SHP77 (cell line): ENCODE measurements at places on chromosomes 12 and 14.

GRCh38 chr14:94691660-94692034 lies 78.3 kb downstream of the GSC start:
- no peak for DNase-seq

DNA sequence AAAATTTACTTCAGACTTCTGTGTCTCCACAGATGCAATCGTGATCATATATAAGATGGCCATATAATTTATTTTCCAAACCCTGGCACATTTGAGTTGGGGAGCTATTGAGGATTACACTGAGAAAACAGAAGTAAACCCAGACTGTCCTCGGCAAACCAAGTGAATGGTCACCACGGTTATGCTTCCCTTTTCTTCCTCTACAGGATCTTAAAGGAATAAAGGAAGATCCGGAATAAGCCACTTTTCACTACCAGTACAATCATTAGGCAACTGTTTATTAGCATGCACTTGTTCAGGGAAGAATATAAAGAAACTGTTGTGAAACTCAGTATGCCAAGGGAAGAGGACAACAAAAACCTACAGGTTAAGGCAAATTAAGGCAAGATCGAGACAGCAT lies 27.6 kb downstream of the SBNO1 start:
- DNase-seq = no peak

DNA sequence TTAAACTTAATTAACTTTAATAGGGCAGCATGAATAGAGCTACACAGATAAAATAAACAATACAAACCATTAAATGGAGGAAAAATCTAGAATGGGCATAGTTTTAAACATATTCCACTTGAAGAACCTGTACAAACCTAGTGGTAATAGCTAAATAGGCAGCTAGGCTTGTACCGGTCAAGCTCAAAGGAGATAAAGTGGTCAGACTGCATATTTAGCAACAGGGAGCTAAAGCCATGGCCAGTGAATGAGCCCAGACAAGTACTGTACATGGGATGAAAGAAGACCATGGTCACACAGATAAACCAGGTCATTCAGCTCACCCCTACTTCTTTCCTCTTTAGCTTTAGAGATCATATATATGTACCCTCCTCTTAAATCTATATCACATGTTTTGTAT lies 186.6 kb upstream of the KRR1 start:
- no peak for DNase-seq

GRCh38 chr12:124482901-124483799 lies 84.3 kb downstream of the NCOR2 start:
- no peak for DNase-seq
